Activated T-helper 17 cell treated with anti-CD3 and anti-CD28 coated beads, Interleukin-2, amount 50 U/mL, for 72 hours (primary cell): ENCODE measurements at places on chromosomes 3 and 15.

- no peak for ATAC-seq
Observed at GRCh38 chr15:50458348-50459112, 34.3 kb downstream of the USP8 start.

DNA sequence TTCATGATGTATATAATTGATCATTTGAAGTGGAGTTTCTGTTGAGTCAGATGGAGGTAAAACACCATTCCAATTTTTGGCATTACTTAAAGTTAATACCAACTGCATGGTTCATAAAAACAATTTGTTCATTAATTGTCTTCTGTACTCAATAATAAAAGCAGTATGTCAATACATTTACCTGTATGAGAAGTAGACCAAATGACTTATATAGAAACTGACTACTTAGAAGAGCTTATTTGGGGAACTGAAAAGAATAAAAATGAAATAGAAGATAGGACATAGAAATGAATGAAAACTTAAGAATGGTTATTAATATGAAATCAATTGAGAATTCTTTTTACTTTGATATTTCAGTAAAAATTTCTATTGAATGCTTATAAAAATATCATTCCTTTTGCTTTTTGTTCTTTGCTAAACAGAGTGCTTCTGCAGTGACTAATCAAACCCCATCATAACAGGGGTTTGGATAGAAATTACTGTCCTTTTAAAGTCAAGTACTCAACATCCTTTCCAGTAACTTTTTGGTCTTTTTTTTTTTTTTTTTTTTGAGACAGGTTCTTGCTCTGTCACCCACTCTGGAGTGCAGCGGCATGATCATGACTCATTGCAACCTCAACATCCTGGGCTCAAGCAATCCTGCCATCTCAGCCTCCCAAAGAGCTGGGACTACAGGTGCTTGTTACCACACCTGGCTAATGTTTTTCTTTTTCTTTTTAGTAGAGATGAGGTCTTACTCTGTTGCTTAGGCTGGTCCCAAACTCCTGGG is 6.5 kb upstream of the CRYBG3 start:
- ATAC-seq = peak; percentile 93

GRCh38 chr3:180250172-180250571 is 213.4 kb upstream of the PEX5L start:
- ATAC-seq = no peak

- ATAC-seq = no peak
Observed at GRCh38 chr3:139460076-139460475, 16.2 kb downstream of the RBP2 start.
